ENCODE measurements at places on chromosomes 3 and 15.

- no peak for DNase-seq
These were observed 40.0 kb downstream of the TRH start for GRCh38 chr3:130014526-130014925.

GRCh38 chr3:186946756-186947375 is 16.5 kb downstream of the ST6GAL1 start:
- DNase-seq, result no peak

- DNase-seq, result no peak
These were observed 25.9 kb downstream of the PTPN23 start for GRCh38 chr3:47406762-47407149.

GRCh38 chr15:65921780-65922179 is 52.5 kb downstream of the RAB11A start:
- DNase-seq, result no peak

GRCh38 chr3:128324911-128325592 is 141.6 kb downstream of the DNAJB8 start:
- DNase-seq, result peak; percentile 38

DNA sequence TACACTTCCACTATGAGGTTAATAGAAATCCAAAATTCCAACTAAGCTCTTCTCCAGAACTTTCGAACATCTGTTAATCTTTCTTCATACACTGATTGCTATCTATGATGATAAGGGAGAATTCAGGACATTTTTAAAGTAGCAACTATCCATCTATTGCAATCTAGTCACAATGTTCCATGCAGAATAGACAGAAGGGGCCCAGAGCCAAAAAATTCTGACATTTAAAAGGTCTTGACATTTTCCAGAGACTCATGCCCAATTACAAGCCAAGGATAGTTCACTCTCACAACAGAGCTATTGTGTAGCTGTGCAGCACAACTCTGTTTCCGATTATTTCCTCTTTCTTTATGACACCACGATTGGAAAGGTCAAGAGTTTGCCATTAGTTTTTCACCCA is 999.7 kb upstream of the ALCAM start:
- DNase-seq, result no peak

DNA sequence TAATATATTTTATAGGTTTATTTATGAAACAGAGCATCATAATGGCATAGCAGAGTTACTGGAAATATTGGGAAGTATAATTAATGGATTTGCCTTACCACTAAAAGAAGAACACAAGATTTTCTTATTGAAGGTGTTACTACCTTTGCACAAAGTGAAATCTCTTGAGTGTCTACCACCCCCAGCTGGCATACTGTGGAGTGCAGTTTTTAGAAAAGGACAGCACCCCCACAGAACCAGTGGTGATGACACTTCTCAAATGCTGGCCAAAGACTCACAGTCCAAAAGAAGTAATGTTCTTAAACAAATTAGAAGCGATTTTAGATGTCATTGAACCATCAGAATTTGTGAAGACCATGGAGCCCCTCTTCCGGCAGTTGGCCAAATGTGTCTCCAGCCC is 58.1 kb downstream of the DNAH1 start:
- no peak for DNase-seq

DNA sequence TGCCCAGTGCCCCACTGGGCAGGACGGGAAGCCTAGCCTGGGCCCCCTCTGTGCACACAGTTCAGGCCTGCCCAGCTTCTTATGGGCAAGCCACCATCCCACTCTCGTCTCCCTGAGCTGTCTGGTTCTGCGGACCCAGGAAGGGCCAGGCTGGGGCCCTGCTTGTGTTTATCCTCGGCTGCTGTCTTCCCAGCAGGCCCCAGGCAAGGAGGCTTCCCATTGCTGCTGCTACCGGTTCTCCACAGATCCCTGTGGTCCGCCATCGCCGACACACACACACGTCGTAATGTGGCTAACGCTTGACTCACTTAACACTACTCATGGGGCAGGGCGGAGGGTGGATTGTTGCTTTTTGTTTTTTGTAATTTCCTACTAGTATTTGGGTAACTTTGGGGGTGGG is 52.4 kb upstream of the SLC6A1 start:
- DNase-seq, result no peak
